ENCODE measurements at places on chromosomes 2 and 18.
A peak's percentile ranks its signal among the peaks of the same experiment; 100 is the strongest.

GRCh38 chr2:15041429-15041837, 408.9 kb downstream of the LRATD1 start:
- DNase-seq: no peak

- no peak for DNase-seq
Measured at GRCh38 chr2:88711897-88712296, 20.4 kb downstream of the RPIA start.

- no peak for DNase-seq
Measured at GRCh38 chr2:126449677-126450076, 206.3 kb upstream of the GYPC start.

- no peak for DNase-seq
Measured at GRCh38 chr2:223101340-223102039, 49.5 kb downstream of the KCNE4 start.

DNA sequence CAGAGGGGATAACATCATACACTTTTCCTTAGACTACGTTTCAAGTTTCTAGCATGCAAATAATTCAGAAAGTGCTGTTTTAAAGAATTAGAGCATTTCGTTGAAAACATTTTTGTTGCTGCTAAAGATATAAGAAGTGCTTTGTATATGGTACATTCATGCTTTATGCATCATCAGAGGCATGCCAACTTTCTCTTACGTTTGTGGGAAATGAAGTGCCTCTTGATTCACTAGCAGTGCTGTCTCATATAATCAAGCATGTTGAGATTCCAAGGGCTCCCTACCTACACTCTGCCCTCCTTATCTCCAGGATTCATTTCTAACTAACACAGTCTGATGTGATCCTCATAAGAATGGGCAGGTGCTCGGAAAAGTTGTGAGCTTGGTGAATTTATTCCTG, 748.6 kb upstream of the DDX18 start:
- no peak for DNase-seq

DNA sequence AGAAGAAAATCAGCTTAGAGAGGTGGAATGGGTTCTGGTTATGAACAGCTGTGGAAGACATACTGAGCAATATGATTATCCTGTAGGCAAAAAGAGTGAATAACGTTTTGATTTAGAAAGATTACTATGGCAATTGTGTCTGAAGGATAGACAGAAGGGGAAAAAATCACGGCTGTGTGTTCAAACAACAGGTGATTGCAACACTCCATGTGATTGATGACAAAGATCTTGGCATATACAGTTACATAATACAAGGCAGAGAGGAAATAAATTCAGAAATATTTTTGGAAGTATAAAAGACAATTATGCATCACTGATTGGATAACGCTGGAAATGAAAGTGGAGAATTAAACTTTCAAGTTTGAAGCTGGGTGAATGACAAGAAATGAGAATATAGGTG, 58.5 kb upstream of the KCNJ3 start:
- no peak for DNase-seq

DNA sequence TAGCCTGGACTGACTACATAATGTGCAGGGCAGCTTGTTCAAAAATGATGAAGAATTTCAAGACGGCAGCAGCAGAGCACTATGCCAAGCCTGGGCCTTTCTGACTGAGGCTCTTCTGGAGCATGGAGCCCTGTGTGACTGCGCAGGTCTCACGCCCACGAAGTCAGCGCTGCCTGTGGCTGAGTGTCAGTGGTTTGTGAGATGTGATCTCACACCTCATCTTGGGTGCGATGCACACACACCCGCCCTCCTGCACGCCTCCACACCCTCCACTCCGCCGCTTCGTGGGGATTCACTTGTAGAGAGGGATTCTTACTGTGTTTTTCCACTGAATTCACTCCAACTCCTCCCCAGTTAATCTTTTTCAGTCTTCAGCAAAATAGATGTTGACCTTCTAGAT, 103.9 kb downstream of the VIT start:
- DNase-seq: no peak

GRCh38 chr2:11175293-11175795, 20.1 kb downstream of the SLC66A3 start:
- peak; percentile 45 for DNase-seq

DNA sequence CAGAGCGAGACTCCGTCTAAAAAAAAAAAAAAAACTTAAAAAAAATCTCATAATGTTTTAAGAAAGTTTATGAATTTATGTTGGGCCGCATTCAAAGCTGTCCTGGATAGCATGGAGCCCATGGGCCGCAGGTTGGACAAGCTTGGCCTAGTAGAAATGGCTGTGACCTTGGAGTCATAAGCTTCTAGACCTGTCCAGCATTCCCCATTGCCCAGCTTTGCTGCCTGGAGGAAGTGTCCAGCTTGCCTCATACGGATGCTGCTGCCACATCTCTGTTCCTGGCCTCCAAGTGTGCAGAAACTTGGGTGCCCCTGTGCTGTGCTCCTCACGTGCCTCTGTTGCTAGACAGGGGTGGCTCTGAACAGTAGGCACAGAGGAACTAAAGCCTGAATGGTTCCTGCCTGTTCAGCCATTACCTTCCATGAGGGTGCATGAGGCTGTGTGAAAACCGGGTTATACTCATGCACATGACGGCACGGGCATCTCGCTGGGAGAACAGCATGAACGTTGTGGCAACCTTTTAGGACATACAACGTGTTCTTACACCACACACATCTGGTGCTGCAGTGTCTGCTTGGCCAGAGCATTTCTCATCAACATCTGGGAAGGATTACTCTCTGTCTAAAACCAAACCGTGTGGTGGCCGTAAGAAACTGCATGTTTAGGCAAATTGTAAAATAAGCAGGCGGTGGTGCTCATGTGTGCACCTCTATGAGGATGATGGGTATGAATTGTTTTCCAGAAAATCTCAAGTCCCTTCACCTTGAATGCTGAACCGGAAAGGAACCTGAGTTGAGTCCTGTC, 38.2 kb downstream of the FHOD3 start:
- DNase-seq: no peak

DNA sequence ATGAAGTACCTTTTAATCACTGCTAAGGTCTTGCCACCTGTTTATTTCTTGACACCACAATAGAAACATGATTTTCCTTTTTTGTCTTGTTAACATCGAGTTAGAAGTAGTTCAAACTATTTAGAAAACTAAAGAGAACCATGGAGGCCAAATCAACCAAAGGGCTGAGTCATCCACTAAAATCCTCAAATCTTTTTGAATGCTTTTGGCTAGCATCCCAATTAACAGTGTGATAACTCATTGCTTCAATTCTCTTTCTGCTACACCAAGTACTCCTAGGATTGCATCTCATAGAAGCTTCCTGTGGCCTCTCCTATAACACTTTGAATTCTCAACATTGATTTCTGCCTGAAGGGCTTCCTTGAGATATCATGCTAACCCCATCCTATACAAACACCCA, 159.9 kb upstream of the MMADHC start:
- no peak for DNase-seq

DNA sequence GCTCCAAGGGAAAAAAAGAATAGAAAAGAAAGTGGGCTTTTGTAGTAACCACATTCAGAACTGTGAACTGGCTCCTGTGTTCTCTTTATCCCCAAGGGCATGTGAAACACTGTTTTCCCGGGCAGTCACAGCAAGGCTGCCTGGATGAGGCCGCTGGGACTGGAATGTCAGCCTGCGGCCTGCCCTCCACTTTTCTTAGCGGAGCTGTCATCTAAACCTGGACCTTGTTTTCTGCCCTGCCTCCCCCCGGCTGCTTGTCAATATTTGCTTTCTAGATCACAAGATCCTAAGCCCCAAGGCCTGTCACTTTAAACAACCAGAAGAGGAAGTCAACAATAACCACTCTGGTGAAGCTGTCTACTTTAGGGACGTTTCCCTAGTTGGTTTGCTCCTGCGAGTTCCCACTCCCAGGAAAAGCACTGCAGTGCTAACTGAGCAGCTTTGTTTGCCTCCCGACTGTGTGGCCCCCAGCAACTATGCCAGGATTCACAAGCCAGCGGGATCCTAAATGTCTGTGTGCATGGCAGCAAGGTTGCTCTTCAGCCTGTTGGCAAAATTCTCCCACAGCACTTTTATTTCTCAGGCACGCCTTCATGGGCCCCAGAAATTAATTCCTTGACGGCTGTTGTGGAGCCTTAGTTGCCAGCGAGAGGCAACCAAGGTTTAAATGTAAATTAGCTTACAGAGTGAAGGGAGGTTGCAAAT, 30.6 kb downstream of the SOWAHC start:
- DNase-seq: no peak

- DNase-seq: no peak
Measured at GRCh38 chr2:191066197-191066918, 52.4 kb upstream of the STAT1 start.

- no peak for DNase-seq
Measured at GRCh38 chr18:9321736-9322135, 12.8 kb upstream of the TWSG1 start.

DNA sequence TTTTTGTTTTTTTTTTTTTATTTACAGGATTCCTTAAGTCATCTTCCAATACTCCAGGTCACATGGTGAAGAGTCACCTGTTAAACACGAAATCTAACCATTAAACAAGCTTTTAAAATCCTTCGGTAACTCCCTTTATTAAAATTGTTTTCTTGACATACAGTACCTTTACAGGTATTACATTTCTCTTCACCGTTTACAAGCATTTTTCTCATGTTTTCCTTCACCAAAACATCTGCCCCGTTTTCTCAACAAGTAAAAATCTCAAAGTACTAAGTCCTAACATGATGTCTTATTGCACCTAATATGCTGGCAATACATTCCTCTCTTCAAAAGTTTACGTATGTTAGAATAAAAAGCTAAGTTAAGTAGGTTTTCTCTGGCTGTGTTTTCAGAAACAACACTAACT, 1.1 kb downstream of the PUM2 start:
- DNase-seq: no peak

DNA sequence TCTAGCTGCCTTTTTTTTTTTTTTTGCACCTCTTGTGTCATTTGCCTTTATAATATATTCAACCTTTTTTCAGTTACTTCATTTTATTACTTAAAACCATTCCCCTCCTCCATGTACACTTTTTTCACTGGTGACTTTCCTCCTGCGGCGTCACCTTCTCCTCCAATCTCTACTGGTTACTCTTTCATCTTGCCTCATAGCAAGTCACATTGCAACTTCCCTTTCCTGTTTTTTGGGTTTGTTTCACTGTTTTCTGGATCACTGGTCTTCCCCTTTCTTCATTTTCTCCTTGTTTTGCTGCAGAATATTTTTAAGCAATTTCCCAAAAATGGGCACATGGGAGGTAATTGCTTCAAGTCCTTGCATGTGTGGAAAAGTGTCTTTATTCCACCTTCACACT, 37.7 kb upstream of the GPR155 start:
- no peak for DNase-seq

- DNase-seq: no peak
Measured at GRCh38 chr2:203993011-203993410, 56.4 kb downstream of the ICOS start.

GRCh38 chr18:3879836-3880120, 429.8 kb downstream of the TGIF1 start:
- DNase-seq: no peak

DNA sequence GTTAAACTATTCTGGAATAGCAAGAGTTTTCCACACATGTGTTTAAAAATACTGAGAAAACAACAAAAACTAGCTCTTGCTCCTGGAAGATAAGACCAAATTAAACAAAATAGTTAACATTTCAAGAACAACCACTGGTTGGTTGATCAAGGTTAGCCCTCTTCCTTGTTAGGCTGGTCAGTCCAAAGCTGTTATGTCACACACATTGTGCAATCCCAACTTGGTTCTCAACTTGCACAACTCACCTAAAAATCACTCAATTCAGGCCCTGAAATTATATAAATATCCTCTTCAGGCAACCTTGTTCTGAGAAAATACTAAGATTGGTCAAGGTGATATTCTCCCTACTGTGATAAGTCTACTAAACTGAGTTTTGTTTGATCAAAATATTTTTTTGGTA, 169.7 kb upstream of the LRP1B start:
- no peak for DNase-seq

- no peak for DNase-seq
Measured at GRCh38 chr18:64264171-64264570, 115.3 kb upstream of the LINC00305 start.

- no peak for DNase-seq
Measured at GRCh38 chr2:17163638-17164037, 354.6 kb downstream of the RAD51AP2 start.

- DNase-seq: no peak
Measured at GRCh38 chr2:226411205-226411604, 388.4 kb downstream of the IRS1 start.

- no peak for DNase-seq
Measured at GRCh38 chr2:146079216-146079615, 1559.3 kb upstream of the ZEB2 start.
